ENCODE measurements at places on chromosomes 7 and 10. TPM values are rescaled to one million over a fixed set of nuclear protein-coding genes. Genes with fewer than 3 reads are reported as not detected.

GRCh38 chr7:94313926-94314325, 80.8 kb upstream of the COL1A2 start:
- no peak for DNase-seq

Gene MMP21
- polyA plus RNA-seq = 0.11 TPM

Gene ASZ1
- not detected for polyA plus RNA-seq

DNA sequence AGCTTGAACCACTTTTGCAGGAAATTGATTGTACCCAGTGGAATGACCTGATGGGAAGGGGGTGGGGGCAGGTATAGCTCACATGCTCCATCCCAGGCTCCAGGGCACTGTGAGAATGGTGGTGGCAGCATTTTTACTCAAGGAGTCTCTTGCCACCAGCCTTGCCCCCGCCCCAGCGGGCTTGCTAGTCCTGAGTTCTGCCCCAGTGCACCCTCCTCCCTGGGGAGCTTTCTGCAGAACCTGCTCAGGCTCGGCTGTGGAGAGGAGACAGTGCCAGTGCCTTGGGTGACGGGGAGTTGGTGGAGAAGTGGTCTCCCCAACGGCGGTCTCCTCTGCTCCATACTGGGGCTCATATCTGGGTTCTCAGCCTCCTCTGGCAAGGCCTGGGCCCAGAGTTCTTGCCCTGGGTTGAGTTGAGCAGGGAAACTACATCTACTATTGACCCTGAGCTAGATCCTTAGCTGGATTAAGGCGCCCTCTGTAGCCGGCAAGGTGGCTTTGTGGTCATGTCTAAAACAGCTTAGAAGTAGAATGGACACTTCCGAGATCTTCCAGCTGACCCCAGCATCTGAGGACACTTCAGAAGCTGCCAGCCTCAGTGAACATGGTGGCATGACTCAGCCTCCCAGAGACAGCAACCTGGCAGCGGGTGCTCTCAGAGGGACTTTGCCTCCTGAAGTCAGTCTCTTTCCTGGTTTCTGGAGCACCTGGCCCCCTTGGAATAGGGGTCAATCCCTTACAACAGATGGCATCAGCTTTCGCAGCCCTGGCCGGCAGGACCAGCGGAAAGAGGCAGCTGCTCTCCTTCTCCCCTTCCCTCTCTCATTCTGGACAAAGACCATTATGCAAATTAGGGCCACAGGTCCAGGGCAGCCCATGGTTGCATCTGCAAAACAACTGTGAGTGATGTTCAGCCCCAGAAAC, 363.4 kb upstream of the MKI67 start:
- DNase-seq = no peak

Gene MRM2
- 18.8 TPM for polyA plus RNA-seq

Gene PTPN20
- 6.6 TPM for polyA plus RNA-seq

- no peak for DNase-seq
Observed at GRCh38 chr10:27526242-27526641, 22.1 kb downstream of the RAB18 start.

- DNase-seq = no peak
Observed at GRCh38 chr7:114972567-114972966, 50.7 kb downstream of the MDFIC start.

GRCh38 chr10:124156524-124157260, 63.3 kb upstream of the CHST15 start:
- DNase-seq = no peak

Gene PRPS1L1
- not detected for polyA plus RNA-seq

- DNase-seq = no peak
Observed at GRCh38 chr7:105268511-105269392, 120.0 kb downstream of the SRPK2 start.

Gene TFAM
- polyA plus RNA-seq = 18.8 TPM

Gene NAT16
- not detected for polyA plus RNA-seq

- DNase-seq = no peak
Observed at GRCh38 chr7:55134786-55135185, 116.0 kb downstream of the EGFR start.

DNA sequence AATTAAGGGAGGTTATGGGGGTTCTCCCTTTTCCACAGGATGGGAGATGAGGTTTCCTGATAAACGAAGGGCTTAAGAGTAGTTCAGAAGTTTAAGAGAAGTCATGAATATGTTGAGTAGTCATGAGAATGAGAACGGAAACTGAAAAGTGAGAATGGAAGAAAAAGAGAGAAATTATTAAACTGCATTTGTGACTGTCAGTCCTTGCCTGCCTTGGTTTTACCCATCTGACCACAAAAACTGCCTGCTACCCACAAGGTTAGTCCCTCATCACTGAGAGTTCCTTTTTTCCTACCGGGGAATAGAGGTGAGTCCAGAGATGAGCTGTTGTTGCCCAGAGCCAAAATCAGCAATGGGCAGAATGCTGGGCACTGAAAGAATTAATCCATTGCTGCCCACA, 174.1 kb upstream of the BET1 start:
- DNase-seq = no peak

DNA sequence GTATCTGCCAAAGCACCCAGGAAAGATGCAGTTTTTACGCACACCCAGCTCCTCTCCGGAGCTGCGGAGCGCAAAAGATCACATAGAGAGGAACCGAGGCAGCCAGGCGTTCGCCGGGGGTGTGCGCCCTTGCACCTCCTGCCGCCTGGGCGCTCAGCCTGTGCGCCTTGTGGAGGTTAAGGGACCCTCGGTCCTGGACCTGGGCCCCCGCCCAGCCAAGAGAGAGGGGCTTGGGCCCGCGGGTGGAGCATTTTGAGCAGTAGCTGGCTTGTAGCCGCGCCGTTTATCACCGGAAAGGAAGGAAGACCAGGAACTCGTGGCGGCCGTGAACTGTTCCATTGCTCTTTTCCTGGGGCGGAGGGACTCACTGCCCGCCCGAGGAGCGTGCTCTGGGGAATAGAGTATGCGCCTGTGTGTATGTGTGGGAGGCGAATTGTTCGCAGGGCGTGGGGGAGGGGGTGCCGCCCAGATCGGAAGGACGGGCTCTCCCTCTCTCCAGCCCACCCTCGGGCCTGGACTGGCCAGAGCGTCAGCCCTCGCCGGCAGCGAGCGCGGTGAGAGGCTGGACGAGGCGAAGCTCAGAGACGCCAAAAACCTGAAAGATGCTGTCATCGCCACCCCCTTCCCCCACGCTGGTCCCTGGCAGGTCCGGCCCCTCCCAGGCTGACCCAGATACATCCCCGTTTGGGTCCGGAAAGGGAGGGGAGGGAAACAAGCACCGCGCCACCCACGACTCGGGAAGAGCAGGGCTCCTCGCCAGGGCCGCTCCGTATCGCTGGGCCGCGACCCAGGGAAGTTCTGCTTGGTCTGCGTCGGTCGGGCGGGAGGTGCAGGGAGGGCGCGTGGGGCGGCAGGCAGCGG, 1.2 kb upstream of the WNT2 start:
- peak; percentile 32 for DNase-seq

DNA sequence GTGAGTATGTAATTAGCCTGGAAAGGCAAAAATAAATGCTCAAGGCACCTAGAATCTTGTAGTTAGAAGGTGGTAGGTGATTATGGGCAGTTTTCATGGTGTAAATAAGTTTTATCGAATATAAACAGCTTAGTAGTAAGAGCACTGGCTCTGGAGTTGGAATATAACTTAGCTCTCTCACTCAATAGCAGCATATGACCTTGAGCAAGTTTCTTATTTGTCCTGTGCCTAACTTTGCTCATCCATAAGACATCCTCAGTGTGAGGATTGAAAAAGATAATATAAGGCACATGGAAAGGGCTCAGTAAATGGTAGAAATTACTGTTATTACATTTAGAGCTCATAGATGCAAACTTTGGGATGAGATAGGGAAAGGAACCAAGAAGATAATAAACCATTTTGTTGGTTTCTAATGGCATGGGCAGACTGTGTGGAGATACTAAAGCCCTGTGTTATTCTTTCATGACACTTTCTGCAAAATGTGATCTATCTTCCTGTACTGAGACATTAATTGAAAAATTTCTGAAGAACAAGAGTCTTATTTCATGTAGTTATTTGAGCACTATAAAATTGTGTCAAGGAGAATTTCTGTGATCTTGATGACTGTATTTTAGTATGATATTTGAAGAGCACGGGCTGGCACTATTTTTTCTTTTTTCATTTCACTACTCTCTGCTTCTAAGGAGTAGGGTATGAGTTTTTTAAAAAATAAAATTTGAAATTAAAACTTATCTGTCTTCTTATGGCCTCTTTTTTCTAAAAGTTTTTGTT, 3.1 kb downstream of the SLK start:
- DNase-seq = no peak

Gene LSM8
- 14.6 TPM for polyA plus RNA-seq

- DNase-seq = peak; percentile 73
Observed at GRCh38 chr10:7410862-7411670, at the start of gene SFMBT2. Gene SFMBT2, minus strand, starts transcription at chr10:7411034. Its CDS starts 29,136 bp downstream, at chr10:7381898.

GRCh38 chr7:120334475-120334874, 61.5 kb downstream of the KCND2 start:
- no peak for DNase-seq

Gene LIPM
- not detected for polyA plus RNA-seq

DNA sequence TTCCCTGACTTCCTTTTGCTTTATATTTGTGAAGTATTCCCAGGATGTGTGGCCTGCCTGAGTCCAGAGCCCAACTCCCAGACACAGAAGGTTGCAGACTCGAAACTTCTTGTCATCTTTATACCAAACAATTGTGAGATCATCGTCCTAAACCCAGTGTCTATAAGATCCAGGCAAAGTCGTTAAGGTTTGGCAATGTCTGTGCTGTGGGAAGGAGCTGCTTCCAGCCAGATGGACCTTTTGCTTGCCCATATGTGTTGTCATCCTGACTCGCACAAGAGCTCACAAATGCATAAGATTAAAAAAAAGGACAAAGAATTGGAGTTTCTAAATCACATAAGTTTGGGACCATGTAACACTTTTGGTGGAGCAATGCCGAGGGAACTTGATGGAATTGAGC, 37.0 kb downstream of the WNT2 start:
- DNase-seq = no peak

Gene CYP26A1
- polyA plus RNA-seq = not detected

DNA sequence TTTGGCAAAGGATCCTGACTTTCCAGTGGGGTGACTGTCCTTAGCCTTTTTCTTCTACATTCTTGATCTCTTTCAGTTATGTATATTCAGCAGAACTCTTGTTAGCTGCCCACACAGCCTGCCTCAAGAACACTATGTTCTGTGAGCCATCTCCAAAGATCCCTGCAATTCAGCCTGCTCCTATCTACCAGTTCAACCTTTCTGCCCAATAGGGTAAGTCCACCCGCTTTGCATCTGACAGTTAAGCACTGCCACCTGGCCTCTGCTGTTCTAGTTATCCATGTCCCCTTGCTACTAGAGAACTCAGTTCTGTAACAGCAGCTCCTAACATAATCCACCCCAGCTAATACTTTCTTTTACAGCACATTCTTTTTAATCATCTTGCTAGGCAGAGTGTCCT, 13.5 kb downstream of the OR9A2 start:
- no peak for DNase-seq

Gene ZMIZ1
- 45.7 TPM for polyA plus RNA-seq

DNA sequence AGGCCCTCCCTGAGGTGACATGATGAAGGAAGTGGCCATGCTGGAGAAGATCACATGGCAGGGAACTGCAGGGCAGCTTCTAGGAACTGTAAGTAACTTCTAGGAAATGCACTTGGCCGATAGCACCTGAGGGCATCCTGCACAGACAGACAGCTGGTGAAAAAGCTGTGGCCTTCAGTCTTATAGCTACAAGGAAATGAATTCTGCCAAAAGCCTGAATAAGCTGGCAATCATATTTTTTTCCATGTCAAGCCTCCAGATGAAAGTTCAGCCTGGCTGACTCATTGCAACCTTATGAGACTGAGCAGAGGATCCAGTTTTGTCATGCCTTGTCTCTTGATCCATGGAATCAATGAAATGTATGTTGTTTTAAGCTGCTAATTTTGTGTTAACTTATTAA, 91.1 kb upstream of the CACNA2D1 start:
- DNase-seq = no peak

DNA sequence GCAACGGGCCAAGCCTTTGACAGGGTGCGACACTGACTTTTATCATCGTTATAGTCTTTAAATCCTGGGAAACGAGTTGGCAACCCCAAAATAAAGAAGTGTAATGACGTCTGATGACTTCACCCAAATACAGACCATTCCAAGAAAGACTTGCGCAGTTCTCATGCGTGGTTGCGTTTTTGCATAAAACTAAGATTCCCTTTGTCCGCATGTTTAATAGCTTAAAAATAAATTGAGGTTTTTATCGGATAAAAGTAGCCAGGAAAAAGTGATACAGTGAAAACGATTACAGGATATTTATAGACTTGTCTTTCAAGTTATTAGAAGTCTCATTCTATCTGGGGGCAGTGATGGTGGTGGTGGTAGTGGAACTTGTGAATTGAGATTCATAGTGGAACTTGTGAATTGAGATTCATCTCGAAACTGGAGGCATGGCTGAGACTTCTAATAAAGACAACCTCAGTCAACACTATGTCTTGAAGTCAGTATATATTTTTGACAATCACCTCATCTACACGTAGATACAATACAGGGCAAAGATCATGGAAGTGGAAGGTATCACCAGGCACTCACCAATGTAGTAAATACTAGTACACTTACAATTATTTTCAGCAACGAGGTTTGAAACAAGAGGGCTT, 1.2 kb upstream of the NAMPT start:
- DNase-seq = no peak

DNA sequence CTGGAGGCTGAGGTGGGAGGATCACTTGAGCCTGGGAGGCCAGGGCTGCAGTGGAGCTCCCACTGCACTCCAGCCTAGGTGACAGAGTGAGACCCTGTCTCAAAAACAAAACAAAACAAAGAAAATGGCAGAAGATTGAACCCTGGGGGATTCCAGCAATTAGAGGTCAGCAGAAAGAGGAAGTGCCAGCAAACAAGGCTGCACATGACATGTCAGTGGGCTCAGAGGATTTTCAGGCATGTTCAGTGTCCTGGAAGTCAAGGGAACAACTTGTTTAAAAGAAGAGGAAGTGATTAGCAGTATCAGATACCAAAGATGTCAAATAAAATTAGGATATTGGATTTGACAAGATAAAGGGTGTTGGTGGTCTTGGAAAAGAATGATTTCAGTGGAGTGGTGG, 32.3 kb downstream of the RAB18 start:
- no peak for DNase-seq

- DNase-seq = no peak
Observed at GRCh38 chr7:92609921-92610518, 19.8 kb upstream of the FAM133B start.

DNA sequence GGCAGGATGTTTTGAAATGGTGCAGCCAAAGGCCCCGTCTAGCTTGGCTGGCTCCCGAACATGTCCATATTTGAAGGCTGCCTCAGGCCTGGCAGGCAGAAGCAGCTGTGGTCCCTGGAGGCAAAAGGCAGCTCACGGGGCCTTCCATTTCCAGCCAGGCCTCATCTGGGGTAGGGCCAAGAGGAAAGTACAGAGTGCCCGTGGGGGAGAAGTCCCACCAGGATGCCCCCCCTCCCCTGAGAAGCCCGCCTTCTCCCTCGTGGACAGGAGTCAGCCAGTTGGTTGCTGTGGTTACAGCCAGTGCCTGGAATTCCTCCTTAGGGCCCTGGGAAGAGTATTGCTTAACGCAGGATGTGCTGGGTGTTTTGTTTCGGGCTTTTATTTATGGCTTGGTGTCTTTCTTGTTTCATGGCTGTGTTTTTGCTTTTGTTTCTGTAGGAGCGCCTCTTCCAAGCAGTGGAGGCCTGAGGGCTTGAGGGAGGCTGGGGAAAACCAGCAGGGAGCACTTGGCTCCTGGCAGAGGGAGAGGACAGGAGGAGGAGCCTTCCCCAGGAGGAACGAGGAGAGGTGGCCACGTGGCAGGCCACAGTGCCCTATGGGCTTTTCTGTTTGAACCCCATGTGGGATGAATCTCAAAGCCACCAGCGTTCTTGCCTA, 45.4 kb downstream of the CHST3 start:
- peak; percentile 91 for DNase-seq

Gene HOGA1
- 35.2 TPM for polyA plus RNA-seq
